Nucleus accumbens (tissue), 56 donors: ENCODE measurements at places on chromosomes 12 and 14.
A peak's percentile ranks its signal among the peaks of the same experiment; 100 is the strongest.

DNA sequence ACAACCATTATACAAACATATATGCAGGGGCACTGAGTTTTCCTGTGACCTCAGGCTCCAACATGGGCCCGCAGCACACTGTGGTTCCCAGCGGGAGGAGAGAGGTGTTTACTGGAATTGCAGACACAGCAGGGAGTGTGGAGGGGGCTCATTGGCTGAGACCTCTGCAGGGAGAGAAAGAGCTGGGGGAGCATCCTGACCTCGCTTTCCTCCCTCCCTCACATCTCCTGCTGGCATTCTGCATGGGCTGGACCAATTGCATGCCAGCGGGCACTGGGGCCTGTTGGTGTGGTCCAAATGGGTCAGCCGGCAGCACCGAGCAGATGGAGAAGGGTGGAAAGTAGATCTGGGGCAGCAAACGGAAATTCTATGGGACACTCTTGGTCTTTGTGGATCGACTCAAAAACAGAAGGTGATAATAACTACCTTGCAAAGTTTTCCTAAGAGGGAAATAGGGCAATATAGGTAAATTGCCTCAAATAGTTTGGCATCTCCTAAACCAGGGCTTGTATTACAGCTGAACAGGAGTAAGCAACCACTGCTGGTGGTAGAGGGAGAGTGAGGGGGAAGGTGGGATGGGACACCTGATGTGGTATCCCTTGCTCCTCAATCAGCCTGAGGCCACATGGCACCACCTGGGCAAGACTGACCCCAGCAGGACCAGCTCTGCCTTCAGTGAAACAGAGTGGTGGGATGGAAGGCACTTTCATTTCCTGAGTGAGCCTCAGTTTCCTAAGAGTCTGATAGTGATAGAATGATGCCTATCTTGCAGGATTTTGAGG, 86.9 kb downstream of the NTF3 start:
- no peak for DNase-seq

- DNase-seq, result no peak
These were observed 189.3 kb downstream of the VRK1 start for GRCh38 chr14:96986256-96987085.

GRCh38 chr12:66036317-66036716, 94.2 kb downstream of the LLPH start:
- DNase-seq, result no peak

- DNase-seq, result no peak
These were observed 92.5 kb downstream of the SSPN start for GRCh38 chr12:26287671-26288381.

GRCh38 chr14:74299061-74299545, 3.6 kb downstream of the ABCD4 start:
- DNase-seq, result no peak

DNA sequence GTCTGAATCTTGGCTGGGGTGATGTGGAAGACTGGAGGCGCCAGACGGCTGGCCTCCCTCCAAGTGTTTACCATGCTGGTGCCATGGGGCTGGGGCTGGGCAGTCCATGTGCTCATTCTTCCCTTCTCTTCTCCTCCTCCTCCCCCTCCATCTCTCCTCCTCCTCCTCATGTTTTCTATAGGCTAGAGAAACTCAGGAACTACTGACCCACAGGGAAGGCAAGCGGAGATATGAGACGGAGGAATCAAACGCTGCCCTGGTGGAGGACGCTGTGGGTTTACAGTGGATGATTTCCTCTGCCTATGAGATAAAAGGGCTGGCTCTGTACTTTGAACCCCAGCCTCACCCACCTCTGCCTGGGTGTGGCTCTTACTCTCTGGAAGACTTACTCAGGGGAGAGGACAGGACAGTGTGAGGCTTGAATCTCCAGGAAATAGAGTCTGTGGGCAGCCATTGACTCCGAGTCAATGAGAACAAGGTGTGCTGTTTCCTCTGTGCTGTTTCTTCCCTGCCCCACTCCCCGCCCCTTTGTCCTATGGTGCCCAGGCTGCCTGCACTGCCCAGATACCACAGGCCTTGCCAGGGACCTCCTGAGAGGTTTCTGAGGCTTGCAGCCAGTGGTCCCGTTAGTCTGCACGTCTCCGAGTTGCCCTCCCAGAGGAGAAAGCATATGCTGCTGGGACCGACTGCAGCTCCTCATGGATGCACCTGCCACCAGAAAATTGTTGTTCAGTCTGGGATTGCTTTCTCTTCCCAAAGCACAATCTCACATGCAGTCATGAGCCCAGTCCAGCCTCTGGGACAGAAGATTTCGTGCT, 132.6 kb upstream of the ARHGAP5 start:
- DNase-seq, result no peak

DNA sequence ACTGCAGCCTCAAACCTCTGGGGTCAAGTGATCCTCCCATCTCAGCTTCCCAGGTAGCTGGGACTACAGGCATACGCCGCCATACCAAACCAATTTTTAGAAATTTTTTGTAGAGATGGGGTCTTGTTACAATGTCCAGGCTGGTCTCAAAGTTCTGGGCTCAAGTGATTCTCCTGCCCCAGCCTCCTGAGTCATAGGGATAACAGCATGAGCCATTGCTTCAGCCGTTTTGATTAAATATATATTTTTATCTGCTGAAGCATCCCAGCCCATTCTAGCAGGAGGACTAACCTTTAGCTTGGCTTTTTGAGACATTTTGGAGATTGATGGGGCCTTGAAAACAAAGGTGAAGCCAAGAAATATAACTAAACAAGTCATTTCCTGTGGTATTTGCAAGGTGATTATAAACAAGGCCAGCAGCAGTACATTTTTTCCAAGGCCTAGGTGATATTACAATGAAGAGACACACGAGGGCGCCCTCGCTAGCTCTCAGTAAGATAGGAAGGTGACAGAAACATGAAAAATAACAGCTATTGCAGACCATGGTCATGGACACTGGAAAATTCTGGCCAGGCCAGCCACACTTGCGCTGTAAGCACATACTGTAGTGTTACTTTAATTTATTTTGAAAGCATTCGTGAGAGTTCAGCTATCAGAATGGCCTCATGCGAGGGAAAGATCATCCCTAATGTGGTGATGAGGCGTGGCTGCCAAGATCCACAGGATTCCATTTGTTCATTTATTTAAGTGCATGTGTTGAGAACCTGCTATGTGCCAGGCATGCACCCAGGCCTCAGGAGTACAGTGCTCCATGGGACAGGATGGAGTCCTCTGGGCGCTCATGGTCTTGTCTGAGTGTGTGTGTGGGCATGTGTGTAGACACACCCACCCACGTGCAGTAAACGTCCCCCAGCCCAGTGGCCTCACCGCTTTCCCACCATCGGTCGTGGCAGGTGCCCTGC, 63.5 kb downstream of the DGLUCY start:
- peak; percentile 19 for DNase-seq

DNA sequence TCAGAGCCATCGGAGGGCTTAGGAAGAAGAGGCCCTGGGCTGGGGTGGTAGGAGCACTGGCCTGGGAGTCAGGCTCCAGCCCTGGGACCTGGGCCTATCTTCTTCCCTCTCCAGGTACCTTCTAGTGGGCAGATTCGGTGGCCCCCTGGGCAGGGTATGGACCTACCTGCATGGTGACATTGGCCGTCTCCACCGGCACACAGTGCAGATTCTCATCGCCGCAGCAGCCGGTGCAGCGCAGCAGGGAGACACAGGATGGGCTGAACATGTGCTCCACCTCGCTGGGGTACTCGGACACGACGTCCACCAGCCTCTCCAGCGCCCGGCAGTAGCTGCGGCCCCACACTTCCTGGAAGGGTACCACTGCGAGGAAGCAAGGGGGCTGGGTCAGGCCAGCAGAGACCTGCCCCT, 6.2 kb downstream of the PGF start:
- DNase-seq, result no peak

DNA sequence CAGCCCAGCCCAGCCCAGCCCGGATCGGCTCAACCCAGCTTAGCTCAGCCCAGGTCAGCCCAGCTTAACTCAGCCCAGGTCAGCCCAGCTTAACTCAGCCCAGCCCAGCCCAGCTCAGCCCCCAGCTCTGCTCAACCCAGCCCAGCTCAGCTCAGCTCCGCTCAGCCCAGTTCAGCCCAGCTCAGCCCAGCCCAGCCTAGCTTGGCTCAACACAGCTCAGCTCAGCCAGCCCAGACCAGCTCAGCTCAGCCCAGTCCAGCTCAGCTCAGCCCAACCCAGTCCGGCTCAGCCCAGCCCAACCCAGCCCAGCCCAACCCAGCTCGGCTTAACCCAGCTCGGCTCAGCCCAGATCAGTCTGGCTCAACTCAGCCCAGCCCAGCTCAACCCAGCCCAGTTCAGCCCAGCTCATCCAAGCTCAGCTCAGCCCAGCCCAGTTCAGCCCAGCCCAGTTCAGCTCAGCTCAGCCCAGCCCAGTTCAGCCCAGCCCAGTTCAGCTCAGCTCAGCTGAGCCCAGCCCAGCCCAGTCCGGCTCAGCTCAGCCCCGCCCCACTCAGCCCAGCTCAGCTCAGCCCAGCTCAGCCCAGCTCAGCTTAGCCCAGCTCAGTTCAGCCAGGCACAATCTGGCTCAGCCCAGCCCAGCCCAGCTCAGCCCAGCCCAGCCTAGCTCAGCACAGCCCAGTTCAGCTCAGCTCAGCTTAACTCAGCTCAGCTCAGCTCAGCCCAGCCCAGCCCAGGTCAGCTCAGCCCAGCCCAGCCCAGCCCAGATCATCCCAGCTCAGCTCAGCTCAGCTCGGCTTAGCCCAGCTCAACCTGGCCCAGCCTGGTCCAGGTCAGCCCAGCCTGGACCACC, 331.7 kb downstream of the TMEM121 start:
- DNase-seq, result no peak

DNA sequence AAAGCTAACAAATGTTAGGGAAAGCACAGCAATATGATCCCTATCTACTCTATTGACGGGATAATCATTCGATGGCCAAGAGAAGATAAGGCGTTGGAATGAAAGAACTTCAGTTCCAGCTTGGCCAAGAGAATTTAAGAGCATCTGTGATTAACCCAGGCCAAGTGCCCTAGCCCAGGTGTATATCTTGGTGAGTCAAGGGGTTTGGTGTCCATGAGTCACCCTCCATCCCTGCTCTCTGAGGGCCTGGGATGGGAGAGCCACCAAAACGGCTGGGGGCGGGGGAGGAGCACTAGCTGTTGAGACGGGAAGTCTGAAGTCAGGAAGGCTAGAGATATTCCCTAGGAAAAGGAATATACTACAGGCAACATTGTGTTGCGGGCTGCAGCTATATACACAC, 13.0 kb downstream of the TBPL2 start:
- no peak for DNase-seq

GRCh38 chr12:80580254-80580653, 127.2 kb upstream of the MYF6 start:
- no peak for DNase-seq

DNA sequence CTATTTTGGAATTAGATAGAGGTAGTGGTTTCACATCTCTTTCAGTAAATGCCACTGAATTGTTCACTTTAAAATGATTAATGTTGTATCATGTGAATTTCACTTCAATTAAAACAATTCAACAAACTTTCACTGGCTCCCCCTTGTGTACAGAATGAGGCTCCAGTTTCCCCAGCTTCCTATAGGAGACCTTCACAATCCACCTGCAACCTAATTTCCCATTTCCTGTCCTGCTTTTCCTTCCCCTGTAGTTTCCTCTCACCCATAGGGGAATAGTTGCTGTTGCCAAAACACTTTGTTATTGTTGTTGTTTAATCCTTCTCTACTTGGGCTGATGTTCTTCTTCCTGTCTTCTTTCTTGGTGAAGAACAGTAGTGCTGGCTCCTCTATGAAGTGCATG, 59.8 kb downstream of the NPAS3 start:
- DNase-seq, result no peak

DNA sequence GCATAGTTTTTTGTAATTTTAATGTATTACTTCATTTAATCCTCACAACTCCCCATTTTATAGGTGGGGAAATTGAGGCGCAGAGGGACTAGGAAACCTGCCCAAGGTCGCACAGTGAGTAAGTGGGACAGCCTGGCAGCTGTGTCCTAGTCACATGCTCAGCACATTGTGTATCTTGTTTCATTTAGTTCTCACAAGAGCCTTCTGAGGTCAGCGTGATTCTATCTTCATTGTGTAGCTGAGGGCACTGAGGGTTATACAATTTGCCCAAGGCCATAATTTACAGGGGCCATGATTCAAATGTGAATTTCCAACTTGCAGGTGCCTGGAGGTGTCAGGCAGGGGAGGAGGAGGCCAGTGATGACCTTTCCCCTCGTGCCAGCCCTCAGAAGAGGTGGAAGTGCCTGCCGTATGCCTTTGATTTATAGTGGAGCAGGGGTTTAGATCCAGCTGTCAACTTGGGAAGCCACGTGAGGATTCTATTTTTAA, 30.3 kb upstream of the SMOC1 start:
- no peak for DNase-seq

DNA sequence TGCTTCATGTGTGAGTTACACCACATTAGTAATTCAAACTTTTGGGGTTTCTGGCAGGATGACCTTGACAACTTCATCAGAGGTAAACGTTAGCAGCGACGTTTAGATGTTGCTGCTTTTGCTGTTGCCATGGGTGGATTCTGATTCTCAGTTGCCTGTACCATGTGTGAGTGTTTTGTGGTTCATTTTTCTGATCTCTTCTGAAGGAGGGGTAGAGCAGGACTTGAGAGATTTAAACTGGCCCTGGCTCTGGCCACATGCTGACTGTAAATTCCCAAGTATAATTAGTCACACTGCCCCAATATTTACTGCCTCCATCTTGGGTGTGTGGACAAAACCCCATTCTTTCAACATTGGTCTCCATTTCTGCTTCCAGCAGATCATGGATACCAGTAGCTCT, 110.4 kb downstream of the ETV6 start:
- DNase-seq, result no peak
